ENCODE measurements at places on chromosomes 1 and 21. TPM values are rescaled to one million over a fixed set of nuclear protein-coding genes. Genes with fewer than 3 reads are reported as not detected.

Gene NPPB
- polyA plus RNA-seq: not detected

Gene USP21
- polyA plus RNA-seq: 33.0 TPM

DNA sequence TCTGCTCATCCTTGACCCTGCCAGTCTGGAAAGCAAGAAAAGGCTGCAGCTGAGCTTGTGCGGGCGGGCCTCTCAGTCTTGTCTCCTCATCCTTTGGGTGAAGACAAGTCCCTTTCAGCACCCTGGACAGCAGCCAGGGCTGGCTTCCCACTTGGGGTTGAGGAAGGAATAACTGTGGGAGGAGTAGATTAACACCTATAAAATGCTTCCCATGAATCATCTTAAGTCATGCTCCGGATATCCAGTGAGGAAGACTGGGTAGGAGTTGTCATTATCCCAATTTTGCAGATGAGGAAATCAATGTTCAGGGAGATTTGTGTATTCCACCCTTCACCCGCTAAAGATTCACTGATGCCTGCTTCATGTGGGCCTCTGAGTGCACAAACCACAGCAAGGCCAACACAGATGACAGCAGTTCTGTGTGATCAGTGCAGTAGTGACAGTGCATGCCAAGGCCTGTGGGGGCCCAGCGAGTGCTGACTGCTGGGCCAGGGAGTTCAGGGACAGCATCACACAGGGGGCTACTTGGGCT is 20.1 kb upstream of the COL16A1 start:
- DNase-seq: no peak

DNA sequence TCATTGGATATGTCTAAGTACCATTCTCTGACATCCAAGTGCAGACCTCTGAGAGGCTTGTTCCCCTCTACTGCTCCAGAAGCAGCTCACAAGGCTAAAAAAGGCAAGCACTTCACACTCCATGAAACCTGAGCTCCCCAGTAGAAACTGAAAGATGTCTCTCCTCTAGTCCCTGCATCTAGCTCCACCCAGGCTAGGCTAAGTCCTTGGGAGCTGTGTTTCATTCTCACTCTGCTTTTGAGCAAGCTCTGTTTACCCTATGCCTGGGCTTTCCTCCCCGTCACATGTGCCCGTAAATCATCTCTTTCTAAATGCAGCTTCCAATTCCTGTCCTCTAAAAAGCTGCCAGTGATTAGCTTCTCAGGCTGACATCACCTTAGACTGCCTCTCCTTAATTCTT is 39.0 kb downstream of the LRRC71 start:
- DNase-seq: no peak

- peak; percentile 25 for DNase-seq
Measured at GRCh38 chr21:43937891-43938309, 72.9 kb downstream of the AGPAT3 start.

GRCh38 chr1:39788758-39789570 is at the start of gene BMP8B:
TSS of gene BMP8B (minus strand) at chr1:39788865. CDS start at chr1:39788485, 380 bp downstream.
- DNase-seq: peak; percentile 61
